ENCODE measurements at places on chromosomes 16 and 17.

DNA sequence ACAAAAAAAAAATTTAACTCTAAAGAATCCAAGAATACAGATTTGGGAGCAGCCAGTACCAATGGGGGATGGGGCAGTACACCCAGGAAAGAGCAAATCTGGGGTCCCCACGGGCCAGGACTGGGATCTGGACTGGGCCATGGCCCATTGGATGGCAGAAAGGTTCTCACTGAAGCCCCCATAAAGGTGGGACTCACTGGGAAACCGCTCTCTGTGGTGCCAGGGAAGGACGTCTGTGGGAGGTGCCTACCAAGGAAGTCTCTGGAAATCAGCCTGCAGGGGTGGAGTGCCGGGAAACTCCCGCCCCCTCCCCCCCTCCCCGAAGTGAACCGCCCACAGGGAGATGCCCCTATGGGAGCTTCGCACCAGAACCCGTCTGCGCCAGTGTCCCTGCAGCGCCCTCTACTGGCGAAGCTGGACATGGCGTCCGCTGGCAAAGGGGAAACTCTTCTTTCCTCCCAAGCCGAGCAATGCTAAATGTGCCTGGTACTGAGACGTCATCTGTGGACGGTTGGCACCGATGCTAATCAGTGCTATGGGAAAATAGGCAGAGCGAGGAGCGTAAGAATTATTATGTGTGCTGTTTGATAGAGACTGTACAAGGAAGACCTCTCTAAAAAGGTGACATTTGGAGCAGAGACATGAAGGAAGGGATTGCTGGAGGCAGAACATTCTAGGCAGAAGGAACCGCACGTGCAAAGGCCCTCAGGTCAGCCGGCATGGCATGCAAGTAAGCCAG is 671.1 kb downstream of the WWOX start:
- peak; percentile 24 for DNase-seq

GRCh38 chr17:77728474-77728795 is 230.1 kb upstream of the TNRC6C start:
- no peak for DNase-seq

DNA sequence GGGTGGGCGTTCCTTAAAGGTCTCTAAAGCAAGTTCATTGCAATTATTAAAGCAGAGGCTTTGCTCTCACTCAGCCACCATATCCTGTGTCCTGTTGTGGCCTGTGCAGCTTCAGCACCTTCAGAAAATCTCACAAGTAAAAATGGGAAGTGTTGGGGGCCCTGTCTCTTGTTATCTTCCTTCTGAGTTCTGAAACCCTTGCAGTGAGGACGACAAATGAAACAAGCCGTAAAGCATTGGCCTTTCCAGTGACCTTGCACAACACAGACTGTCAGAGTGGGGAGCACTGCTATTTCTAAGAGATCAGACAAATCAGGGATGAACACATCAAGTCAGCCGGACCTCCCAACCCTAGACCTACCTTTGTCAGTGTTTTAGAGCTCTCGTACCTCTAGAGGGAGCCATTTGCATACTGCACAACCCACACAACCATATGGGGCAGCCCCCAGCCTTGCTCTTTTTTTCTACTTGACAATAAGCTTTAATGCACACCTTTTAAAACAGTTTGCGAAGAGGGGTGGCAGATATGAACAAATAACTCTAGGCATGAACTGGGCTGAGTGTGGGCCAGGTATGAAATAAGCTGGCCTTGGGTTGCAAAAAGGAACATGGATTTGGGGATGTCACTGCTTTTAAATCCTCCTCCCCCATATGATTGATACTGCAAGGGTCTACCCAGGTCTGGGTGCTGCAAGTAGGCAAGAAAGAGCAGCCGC is 89.8 kb downstream of the KATNIP start:
- DNase-seq, result peak; percentile 8

- no peak for DNase-seq
Observed at GRCh38 chr16:69894676-69895075, 56.5 kb upstream of the CLEC18A start.

DNA sequence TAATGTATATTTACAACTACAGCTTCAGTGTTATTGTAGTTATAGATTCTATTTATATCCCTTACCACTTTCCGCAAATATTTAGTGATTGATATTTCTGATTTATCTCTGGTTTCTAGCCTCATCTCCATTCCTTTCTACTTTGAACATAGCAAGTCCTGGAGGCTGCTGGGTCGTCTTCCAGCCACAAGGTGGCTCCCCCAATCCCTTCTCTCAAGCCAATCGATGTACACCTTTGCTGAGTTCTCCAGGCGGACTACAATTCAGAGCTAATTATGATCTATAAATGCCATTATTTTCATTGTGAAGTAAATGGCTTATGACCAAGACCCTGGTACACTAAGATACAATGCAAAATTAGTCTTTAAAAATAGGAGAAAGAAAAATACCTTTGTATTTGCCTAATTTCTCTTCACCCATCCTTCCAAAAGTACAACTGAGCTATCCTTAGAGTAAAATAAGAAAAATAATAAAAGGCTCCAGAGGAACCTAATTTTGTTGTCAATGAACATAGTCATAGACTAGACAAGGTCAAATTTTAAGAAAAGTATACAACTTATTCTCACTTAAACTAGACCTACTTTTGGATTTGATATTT is 122.1 kb downstream of the SKAP1 start:
- DNase-seq, result peak; percentile 21

GRCh38 chr17:77115510-77115909 is 25.3 kb upstream of the SEC14L1 start:
- DNase-seq, result no peak

- no peak for DNase-seq
Observed at GRCh38 chr17:79075446-79075750, 774 bp downstream of the ENGASE start.

DNA sequence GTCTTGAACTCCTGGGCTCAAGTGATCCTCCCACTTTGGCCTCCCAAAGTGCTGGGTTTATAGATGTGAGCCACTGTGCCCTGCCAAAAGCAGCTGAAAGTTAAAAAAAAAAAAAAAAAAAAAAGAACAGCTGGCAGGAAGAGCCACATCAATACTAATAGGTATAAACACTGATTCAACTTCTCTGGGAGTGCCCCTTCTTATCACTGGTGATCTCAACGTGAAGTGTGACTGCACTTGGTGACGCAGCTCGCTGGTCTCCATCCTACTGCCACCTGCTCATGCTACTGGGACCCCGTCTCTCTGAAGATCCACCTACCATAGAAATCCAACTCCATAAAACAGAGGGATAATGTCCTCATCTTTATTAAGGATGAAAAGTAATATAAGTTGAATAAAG is 40.8 kb downstream of the RNF157 start:
- no peak for DNase-seq

DNA sequence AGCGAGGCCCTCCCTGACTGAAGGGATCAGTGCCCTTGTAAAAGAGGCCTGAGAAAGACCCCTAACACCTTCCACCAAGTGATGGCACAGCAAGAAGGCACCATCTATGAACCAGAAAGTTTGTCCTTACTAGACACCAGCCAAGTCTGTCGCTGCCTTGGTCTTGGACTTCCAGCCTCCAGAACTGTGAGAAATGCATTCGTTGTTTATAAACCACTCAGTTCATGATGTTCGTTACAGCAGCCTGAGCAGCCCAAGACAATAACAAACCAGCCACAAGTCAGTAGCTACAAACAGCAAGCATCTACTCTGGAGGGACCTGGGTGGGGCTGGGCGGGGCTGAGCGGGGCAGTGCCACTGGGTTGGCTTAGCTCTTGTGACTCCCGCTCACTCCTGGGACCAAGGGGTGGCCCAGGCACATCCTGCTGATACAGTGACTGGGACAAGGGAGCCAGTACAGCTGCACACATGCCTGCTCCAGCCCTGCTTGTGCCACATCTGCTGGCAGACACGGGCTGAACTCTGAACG is 234.9 kb downstream of the IRF8 start:
- DNase-seq, result no peak

GRCh38 chr17:32769846-32770245 is 107.1 kb downstream of the MYO1D start:
- DNase-seq, result no peak

DNA sequence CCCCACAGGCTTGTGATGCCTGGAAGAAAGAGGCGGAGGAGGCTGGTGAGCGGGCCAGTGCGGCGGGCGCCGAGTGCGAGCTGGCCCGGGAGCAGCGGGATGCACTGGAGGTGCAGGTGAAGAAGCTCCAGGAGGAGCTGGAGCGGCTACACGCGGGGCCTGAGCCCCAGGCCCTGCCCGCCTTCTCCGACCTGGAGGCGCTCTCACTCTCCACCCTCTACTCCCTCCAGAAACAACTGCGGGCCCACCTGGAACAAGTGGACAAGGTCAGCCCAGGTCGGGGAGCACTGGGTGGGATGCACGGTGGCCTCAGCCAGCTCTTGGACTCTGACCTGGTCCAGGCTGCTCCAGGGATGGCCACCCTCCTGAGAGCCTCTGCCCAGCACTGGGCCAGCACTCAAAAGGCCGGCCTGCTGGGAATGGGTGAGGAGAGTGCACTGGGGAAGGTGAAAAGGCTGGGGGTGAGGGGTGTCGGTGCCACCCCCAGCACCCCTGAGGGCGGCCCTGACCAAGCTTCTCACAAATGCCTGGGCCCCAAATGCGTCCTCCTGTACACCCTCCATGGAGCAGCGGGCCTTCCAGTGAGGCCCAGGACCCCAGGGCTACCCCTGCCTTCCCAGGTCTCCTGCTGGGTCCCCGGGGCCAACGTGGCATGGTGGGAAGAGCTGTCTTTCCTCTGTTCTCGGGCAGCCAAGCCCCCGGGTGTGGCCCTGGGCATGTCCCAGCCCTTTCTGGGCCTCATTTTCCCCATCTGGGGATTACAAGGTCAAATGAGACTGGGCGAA is 20.8 kb downstream of the UNC13D start:
- no peak for DNase-seq

GRCh38 chr17:68328676-68329075 is 37.4 kb downstream of the ARSG start:
- DNase-seq, result no peak

DNA sequence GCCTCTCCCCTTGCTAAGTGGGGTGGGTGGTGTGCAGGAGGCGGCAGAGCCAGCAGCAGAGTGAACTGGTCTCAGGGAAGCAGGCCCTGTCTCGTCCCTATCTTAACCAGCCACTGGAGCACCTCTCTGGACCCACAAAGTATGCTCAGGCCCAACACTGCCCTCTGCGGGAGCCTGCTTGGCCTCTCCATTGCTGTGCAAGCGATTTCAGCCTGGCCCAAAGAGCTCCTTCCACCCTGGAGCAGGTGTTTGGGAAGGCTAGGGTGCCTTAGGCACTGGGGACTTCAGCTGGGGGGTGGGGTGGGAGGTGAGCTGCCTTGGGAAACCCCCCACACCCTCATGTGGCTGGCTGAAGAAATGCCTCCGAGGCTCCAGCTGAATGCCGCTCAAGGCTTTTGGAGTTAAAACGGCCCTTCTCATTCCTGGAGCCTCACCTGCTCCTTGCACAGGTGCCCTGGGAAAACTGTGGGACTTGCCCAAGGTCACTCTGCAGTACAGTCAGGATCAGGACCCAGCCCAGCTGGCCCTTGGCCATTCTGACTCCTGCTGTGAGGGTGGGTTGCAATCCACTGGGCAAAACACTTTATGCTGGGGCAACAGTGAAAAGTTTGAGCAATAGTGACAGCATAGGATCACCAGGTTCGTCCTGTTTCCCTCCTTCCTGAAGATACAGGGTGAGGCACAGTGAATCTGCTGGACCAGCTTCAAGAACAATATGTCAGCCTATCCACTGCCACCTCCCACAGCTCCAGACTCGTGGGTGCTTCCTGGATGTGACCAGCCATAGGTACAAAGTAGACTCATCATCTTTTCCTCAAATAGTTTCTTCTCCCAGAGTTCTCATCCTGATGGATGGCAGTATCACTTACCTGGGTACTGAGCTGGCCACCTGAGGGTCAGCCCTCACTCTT is 5.9 kb upstream of the UBE2O start:
- DNase-seq, result no peak

DNA sequence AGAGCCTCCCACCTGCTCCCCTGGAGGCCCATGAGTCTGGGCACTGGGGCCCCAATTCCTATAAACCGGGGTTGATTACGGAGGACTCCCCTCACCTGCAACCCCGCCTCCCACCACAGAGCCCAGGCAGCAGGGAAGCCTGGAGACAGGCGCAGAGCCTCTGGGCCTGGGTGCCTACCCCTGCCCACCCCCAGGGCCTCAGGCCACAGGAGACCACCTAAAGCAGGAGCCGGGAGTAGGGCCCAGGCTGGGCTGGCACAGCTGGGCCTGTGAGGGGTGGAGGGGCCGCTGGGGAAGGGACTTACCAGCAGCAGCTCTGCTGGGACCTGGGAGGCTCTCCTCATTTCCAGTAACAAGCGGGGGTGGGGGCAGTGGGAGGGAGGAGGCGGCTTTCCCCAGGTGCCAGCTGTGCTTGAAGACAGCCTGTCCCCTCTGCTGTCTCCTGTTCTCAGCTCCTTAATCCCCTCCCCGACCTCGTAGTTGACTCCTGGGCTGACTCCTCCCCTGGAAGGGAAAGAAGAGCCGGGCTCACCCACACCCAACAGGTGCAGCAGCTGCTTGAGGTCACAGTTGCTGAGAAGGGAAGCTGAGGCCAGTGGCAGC is 46.8 kb downstream of the TMEM235 start:
- DNase-seq, result no peak

- peak; percentile 29 for DNase-seq
Observed at GRCh38 chr17:49218941-49219913, 8.7 kb downstream of the ABI3 start.

DNA sequence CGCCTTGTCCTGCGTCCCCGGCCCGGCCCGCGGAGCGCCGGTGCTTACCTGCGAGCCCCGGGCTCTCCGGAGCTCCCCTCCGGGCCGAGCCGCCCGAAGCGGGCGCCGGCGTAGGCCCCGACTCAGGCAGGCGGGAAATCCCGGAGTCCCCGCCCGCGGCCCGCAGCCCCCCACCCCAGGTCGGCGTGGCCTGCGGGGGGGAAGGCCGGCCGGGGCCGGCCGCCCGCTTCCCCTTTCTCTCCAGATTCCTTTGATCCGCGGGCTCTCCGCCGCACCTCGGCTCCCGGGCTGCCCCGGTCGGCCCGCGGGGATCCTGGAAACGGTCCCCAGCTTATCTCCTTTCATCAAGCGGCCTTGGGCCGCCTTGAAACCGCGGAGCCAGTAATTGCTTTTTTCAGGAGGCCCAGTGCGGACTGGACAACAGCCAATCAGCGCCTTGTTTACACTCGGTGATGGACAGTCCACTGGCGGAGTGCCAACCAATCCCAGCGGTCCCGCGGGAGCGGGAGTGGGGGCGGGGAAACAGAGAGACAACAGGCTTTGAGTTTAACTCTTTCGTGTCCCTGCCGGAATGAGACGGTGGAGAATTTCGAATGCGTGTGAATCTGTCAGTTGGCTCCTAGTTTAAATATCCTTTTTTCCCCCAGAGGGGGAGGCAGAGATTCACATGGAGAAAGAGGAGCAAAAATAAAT is 1.4 kb upstream of the BAHCC1 start:
- DNase-seq, result peak; percentile 97

DNA sequence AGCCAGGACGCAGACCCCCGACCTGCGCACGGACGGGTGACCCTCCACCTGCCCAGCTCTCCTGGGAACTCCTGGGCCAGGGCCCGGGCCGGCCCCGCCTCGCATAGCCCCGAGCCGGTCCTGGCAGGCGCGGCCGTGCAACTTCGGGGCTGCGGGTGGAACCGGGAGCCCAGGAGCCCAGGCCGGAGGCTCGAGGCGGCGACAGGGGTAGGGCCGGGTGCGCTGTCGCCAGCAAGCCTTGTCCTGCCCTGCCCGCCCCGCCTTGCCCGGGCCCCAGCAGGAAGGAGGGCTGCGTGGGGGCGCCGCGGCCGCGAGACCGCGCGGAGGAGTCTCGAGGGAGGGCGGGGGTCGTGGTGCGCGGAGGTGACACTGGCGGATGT is 408 bp downstream of the LMF1 start:
- DNase-seq, result no peak

GRCh38 chr17:55889271-55889670 is 138.4 kb downstream of the PCTP start:
- no peak for DNase-seq

- DNase-seq, result no peak
Observed at GRCh38 chr17:37475731-37476420, 13.8 kb upstream of the DUSP14 start.

- no peak for DNase-seq
Observed at GRCh38 chr16:78932355-78932943, 668.1 kb downstream of the MAF start.

All from GDM1 (cell line).